Glutamatergic neuron (in vitro differentiated cells): ENCODE measurements at places on chromosomes 6 and 20.

- H3K4me3 ChIP-seq = no peak overlapping the region
- H3K4me1 ChIP-seq = no peaks in the 10 kb centered on the region
- H3K27me3 ChIP-seq = peaks cover 4% of the 10 kb centered on the region
- H3K27ac ChIP-seq = no peak overlapping the region
- DNase-seq = no peak
Observed at GRCh38 chr6:152078804-152079203, 271.3 kb downstream of the ESR1 start.

DNA sequence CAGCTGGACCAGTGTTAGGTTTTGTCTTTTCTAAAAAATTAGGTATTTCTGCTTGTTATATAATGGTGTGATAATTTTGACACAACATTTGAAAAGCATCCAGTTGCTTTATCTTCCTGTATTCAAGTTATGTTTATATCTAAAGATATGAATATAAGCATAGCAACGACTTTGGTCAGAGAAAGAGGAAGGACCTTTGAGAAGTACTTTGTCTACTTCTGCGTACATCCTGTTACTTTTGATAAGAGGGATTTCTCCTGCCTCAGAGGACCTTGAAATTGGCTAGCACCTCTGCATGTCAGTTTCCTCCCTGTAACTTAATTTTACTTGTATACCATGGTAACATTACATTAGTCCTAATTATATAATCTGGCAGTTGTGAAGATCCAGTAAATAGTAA lies 24.8 kb downstream of the PHF20 start:
- H3K4me3 ChIP-seq = no peak overlapping the region
- no peak overlapping the region for H3K27ac ChIP-seq
- H3K4me1 ChIP-seq = peaks cover 8% of the 10 kb centered on the region
- H3K36me3 ChIP-seq = no peaks in the 10 kb centered on the region

- H3K36me3 ChIP-seq = no peaks in the 10 kb centered on the region
- DNase-seq = peak; percentile 96
- H3K27ac ChIP-seq = peak within 1 kb of the TSS; percentile 97
- H3K4me3 ChIP-seq = peak within 1 kb of the TSS; percentile 97
- peaks cover 10% of the 10 kb centered on the region for H3K27me3 ChIP-seq
- peaks cover 10% of the 10 kb centered on the region for H3K4me1 ChIP-seq
Observed at GRCh38 chr6:110873981-110874879, at the start of gene AMD1. Gene AMD1, plus strand, starts transcription at chr6:110874785. Its CDS starts 321 bp downstream, at chr6:110875106.

DNA sequence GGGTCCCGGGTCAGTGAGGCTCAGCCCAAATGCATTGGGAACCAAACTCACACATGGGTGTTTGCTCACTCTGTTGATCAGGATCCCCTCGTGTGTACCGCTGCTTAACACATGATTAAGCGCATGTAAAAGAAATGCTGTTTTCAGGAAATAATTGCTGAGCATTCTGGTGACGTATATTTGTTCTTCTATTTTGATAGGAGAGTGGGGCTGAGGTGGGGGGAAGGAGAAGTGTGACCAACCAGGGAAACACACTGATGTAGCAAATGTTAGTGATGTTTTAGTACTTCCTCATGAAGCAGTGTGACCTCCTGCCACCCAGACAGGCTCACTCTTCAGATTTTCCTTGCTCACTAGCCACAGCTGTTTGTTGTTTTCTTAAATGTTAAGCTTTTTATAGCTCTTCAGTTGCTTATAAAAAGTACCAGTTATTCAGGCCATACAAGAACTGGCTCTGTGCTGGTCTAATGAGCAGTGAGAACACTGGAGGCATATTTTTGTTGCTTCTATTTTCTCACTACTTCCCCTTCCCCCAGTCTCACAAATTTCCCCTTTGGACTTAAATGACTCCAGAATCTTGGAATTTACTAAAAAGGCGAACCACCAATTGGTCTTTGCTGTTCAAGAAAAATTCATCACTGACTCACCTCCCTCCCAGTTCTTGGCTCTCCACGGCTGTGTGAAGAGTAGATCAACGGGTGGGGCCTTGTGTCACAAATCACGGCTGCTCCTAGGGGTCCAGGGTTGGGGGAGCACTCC lies 79.2 kb upstream of the BACH2 start:
- H3K36me3 ChIP-seq = no peaks in the 10 kb centered on the region
- no peak overlapping the region for H3K4me3 ChIP-seq
- peaks cover 44% of the 10 kb centered on the region for H3K4me1 ChIP-seq
- no peak for DNase-seq
- H3K27me3 ChIP-seq = peaks cover 4% of the 10 kb centered on the region
